IPS DF 19.7 (cell line): ENCODE measurements at places on chromosomes 11 and 22.

DNA sequence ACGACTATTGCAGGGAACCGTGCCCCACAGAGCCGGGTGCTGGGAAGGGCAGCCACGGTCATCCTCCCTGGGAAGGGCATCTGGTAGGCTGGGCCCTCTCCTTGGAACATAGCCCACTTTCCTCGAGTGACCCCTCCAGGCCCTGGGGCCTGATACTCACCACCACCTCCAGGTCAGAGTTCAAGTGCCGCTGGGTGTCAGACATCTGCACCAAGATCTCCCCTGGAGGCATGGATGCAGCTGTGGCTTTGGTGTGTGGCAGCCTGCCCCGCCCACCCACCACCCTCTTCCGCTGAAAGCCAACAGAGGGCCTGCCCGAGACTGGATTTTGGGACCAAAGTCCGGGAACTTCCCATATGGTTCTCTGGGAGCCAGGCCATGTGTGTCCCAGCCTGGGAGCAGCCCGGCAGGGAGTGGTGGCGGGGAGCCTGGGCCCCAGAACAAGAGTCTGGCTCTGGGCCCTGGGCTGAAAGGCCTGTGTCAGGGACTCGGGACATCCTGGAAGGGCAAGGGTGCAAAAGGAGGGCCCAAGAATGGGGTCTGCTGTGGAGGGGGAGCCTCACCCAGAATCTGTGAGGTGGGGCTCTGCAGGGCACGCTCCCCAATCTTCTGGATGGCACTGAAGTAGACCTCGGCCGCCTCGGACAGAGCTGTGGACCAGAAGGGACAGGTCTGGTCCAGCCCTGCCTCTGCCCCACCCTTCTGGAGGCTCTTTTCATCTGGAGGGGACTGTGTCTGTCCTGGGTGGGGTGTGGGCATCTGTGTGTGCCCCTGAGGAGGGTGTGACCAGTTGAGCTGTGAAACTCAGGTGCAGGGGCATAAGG is 2.6 kb downstream of the BAIAP2L2 start:
- DNase-seq, result no peak

- no peak for DNase-seq
Observed at GRCh38 chr22:40797427-40797826, 21.7 kb downstream of the SLC25A17 start.

GRCh38 chr22:26103023-26103422 is 66.2 kb upstream of the SEZ6L start:
- no peak for DNase-seq

DNA sequence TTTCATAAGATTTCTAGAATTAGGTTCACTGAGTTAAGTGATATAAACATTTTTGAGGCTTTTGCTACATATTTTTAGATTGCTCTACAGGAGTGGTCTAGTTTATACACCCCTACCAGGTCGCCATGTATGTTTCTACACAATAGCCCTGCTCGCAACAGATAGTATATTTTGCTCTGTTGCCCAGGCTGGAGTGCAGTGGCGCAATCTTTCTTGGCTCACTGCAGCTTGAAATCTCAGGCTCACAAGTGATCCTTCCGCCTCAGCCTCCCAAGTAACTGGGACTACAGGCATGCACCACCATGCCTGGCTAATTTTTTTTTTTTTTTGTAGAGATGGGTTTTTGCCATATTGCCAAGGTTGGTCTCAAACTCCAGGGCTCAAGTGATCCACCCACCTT is 10.4 kb downstream of the ZNRF3 start:
- no peak for DNase-seq

GRCh38 chr11:67024410-67024809 is 1.5 kb downstream of the SYT12 start:
- no peak for DNase-seq

DNA sequence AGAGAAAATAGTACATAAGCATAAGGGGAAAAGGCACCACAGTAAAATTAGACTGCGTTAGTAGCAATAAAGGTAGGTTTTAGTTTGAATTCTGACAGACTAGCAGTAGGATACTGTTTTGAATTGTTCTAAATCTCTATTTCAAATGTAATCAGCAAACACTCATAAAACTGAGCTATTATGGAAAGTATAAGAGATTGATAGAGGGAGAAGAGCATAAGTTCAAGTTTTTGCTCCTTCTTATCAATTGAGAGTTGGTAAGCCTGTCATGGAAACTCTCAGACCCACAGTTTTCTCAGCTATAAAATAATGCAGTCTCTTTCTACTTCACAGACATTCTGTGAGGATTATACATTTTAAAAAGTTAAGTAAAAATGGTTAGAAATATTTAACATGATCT is 840.2 kb upstream of the CNTN5 start:
- DNase-seq, result no peak

DNA sequence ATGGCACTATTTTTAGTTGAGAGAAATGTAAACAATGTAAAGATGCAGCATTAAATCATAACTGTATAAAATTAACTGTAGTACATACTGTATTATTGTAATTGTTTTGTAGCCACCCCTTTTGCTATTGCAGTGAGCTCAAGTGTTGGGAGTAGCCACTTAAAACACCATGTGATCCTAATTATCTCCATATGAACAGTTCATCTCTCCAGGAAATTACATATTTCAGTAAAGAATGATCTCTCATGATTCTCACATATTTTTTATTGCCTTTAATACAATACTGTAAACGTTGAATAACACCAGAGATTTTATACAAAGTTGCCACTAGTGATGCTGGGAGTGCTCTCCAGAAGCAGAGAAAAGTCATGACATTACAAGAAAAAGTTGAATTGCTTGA is 1768.6 kb downstream of the LRRC4C start:
- DNase-seq, result no peak

- DNase-seq, result no peak
Observed at GRCh38 chr11:75380716-75381420, 18.4 kb upstream of the RPS3 start.

DNA sequence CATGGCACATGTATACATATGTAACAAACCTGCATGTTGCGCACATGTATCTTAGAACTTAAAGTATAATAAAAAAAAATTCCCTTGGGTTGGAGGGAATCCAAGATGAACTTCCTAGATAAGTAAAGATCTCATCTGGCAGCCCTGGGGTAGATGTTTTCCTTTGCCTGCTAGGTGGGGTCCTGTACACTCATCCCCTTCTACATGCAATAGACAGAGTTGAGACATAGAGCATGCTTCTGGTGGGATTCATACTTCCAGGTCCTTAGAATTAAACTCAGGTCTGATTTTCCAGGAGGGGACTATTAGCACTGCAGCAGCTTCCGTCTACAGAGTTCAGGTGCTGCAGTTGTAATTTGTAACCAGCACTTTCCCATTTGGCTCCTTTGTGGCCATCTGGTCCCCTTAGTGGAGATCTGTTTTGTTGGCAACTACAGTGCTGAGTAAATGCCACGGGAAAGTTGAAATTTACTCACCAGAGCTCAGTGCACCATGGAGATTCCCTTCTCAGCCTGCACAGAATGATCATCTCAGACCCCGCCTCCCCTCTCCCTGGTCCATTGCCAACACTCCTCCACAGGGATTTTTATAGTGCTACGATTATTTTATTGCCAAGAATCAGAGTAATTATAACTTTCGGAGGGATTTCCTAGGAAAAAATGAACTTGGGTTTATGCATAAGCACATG is 220.1 kb upstream of the E2F8 start:
- DNase-seq, result no peak

GRCh38 chr22:42919199-42919598 is 62.1 kb upstream of the ARFGAP3 start:
- DNase-seq, result no peak

GRCh38 chr22:19079691-19080090 is 42.5 kb downstream of the DGCR2 start:
- no peak for DNase-seq

DNA sequence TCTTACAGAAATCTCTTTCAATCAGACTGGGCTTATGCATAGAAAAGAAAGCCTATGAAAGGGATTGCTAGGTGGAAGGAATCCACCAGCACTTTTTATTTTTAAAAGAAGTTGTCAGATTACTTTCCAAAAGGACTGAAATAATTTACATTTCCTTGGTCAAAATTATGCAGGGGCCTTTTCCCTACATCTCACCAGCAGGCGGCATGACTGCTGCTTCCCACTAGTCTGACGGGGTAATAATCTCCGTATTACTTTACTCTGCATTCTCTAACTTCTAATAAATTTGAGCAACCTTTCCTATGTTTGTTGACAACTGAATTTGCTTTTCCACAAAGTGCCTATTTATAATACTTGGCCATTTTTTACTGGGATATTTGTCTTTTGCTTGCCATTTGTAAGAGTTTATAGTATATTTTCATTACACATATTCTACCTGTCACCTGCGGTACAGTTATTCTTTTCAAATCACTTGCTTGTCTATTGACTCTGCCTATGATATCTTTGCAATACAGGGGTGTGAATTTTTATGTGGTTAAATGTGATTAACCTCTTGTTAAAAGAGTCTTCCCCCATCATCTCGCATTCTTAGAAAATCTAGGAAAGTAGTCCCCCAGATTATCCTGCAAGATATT is 51.9 kb upstream of the USP47 start:
- no peak for DNase-seq

DNA sequence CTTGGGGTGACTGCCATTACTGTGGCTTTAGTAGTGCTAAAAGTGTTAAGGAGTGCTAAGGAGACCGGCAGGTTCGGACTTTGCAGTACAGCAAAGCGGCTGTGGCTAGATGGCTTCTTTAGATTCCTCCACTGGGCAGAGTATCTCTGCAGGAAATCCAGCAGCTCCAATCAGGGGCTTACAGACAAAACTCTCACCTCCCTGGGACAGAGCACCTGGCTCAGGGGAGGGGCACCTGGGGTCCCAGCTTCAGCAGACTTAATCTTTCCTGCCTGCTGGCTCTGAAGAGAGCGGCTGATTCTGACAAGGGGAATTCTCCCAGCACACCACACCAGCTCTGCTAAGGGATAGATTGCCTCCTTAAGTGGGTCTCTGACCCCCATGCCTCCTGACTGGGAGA is 668.8 kb upstream of the TENM4 start:
- DNase-seq, result no peak

GRCh38 chr11:12810568-12810894 is 136.3 kb downstream of the TEAD1 start:
- no peak for DNase-seq

GRCh38 chr22:36806835-36807234 is 10.0 kb downstream of the PVALB start:
- DNase-seq, result no peak
